Stimulated activated CD8-positive, alpha-beta memory T cell treated with anti-CD3 and anti-CD28 coated beads, Interleukin-4, amount 100 ng/mL, for 4 hours (primary cell): ENCODE measurements at places on chromosomes 4 and X.

GRCh38 chrX:106510713-106511403 lies 100.9 kb upstream of the RADX start:
- no peak for DNase-seq

- DNase-seq, result no peak
Observed at GRCh38 chr4:163121689-163122088, 45.0 kb downstream of the NAF1 start.

DNA sequence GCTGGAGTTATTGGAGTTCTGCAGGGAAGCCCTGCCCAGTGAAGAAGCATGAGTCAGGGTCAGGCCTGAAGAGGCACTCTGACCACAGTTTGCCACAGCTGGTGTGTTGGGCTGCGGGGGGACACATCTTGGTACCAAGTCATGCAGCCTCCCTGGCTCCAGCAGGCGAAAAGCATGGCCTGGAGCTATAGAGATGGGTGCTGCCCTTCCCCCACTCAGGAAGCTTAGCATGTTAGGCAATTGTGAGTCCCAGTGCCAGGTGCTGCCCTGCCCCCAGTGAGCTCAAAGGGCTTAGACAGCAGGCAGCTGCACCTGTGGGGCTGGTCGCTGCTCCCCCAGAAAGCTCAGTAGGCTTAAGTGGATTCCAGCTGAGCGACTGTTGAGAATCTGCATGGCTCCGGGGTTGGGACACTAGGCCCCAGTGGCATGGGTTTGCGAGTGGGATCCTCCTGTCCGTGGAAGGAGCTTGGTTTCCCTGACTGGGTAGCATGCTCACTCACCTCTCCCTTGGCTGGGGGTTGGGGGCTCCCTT lies 755.5 kb downstream of the GLUD2 start:
- DNase-seq, result no peak

GRCh38 chr4:100287534-100287933 lies 97.3 kb upstream of the DDIT4L start:
- no peak for DNase-seq

- DNase-seq, result no peak
Observed at GRCh38 chr4:25632135-25632534, 23.5 kb upstream of the SLC34A2 start.

GRCh38 chr4:113851816-113852215 lies 90.3 kb upstream of the CAMK2D start:
- no peak for DNase-seq

- DNase-seq, result no peak
Observed at GRCh38 chrX:9055354-9055753, 21.4 kb upstream of the FAM9B start.

DNA sequence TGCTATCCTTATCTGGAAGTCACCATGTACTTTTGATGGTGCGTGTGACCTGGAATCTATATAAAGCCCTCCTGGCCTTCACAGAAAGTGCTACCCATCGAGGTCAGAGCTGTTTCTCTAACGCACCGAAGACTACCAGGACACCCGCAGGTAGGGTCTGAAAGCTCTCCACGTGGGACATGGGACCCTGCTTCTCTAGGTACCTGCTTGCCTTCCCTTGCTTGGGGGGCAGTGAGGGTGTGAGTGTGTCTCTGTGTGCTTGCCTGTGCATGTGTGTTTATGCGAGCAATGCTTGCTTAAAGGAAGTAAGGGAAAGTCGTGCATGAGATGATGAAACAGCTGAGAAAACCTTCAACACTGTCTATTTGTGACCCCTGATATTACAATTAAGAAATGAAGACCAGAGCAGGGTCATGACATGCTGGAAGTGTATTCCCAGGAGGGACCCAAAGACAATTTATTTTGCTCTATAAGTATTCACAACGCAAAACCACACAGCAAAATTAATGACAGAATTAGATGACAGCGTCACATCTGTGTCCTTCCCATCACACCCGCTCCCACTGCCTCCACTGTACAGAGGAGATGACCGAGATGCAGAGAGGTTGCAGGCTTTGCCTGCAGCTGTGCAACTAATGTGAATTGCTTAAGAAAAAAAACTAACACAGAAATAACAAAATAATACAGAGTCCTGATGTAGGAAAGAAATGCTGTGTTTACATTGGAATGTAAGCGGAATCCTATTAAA lies 76.4 kb upstream of the HELT start:
- DNase-seq, result no peak

- no peak for DNase-seq
Observed at GRCh38 chr4:112099701-112100297, 45.5 kb upstream of the FAM241A start.

DNA sequence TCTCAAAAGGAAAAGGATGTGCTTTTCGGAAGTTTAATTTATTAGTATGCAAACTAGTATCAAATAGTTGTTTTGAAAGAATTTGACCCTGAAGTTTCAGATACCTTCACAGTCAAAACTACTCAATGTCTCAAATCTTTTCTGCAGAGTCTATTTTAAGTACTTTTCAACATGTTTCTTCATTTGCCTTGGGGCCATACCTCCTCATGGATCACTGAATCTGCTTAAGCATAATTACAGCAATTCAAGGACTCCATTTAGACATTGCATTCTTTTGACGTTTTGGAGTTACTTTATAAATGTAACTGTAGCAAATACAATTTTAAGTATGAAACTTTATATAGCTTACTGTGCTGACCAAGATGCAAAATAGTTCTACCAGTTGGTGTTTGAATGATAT lies 25.5 kb downstream of the PALLD start:
- no peak for DNase-seq

- DNase-seq, result no peak
Observed at GRCh38 chr4:53716011-53716410, 124.7 kb upstream of the LNX1 start.

- no peak for DNase-seq
Observed at GRCh38 chr4:23034731-23035130, 342.0 kb downstream of the GBA3 start.
